ENCODE measurements at places on chromosomes 11 and 22.

DNA sequence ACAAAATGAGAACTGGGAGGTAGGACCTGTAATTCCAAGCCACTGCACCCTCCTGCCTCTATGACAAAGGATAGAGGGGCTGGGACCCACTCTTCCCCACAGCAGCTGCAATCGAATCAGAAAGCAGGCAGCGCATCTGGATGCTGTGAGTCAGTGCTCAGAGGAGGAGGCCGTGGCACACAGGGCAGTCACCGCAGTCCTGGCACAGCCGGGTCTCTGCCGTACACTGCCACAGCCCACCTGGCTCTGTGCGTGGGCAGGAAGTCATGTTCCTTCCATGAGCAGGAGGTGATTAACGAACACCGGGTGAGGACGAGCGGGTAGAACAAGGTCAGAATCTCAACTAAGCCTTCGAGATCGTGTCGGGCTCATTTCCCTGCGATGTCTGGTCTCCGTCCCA is 30.2 kb upstream of the PPFIA1 start:
- no peak for DNase-seq

GRCh38 chr11:4919250-4919649 is at the start of gene OR51G2:
OR51G2 (minus strand) TSS chr11:4919350; CDS start chr11:4915663, 3,687 bp downstream.
- no peak for DNase-seq

GRCh38 chr22:22789922-22790845 is 97.4 kb upstream of the IGLL5 start:
- DNase-seq, result no peak

DNA sequence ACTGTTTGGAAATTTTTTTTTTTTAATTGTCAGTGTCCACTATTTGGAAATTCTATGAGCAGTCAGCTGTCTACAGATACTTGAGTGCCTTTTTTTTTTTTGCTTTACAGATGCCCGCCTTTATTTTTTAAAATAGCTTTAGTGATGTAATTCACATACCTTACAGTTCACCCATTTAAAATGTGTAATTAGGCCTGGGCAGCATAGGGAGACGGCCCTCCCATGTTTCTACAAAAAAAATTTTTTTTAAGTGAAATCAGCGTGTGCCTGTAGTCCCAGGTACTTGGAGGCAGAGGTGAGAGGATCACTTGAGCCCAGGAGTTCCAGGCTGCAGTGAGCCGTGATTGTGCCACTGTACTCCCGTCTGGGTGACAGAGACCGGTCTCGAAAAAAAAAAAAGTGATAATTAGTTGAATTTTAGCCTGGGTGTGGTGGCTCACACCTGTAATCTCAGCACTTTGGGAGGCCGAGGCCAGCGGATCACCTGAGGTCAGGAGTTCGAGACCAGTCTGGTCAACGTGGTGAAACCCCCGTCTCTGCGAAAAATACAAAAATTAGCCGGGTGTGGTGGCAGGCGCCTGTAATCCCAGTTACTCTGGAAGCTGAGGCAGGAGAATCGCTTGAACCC is 1.5 kb downstream of the ZNF143 start:
- no peak for DNase-seq

DNA sequence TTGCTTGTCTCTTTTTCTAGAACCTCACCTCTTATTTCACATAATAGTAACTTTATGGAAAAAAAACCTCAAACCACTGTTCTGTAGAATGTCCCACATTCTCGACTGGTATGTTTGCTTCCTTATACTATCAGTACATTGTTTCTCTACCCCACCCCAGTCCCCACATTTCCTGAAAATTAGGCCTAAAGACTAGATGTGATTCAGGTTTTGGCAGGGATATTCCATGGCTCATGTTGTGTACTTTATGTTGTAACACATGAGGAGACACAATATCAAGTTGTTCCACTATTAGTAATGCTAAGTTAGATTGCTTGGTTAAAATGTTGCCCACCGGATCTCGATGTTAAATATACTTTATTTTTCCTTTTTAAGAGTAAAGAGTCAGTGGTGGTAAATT is 34.7 kb downstream of the DDIAS start:
- no peak for DNase-seq
